PC-3 (cell line): ENCODE measurements at places on chromosomes 13 and 19. TPM values are rescaled to one million over a fixed set of nuclear protein-coding genes. Genes with fewer than 3 reads are reported as not detected.

DNA sequence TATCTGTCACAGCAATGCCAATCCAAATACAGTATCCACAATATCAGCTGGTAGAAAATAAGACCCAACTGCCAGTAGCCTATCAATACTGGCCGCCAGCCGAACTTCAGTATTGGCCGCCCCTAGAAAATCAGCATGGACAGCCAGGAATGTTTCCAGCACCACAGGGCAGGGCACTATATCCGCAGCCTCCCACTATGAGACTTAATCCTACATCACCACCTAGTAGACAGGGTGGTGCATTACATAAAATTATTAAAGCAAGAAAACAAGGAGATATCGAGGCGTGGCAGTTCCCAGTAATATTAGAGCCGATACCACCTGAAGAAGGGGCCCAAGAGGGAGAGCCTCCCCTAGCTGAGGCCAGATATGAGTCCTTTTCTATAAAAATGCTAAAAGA lies 111.3 kb downstream of the ZNF486 start:
- no peak overlapping the region for H3K27ac ChIP-seq
- H3K4me1 ChIP-seq: no peaks in the 10 kb centered on the region
- no peaks in the 10 kb centered on the region for H3K36me3 ChIP-seq
- H3K27me3 ChIP-seq: no peaks in the 10 kb centered on the region
- no peak overlapping the region for H3K4me3 ChIP-seq

CELF5 gene
- 0.44 and 0.75 TPM in 2 replicates for total RNA-seq

HCN2 gene
- total RNA-seq: 0.04 and 0.46 TPM in 2 replicates

- H3K36me3 ChIP-seq: no peaks in the 10 kb centered on the region
- H3K27me3 ChIP-seq: no peaks in the 10 kb centered on the region
- no peak overlapping the region for H3K27ac ChIP-seq
- no peak for DNase-seq
Observed at GRCh38 chr13:40148101-40148500, 492.6 kb downstream of the COG6 start.

DNA sequence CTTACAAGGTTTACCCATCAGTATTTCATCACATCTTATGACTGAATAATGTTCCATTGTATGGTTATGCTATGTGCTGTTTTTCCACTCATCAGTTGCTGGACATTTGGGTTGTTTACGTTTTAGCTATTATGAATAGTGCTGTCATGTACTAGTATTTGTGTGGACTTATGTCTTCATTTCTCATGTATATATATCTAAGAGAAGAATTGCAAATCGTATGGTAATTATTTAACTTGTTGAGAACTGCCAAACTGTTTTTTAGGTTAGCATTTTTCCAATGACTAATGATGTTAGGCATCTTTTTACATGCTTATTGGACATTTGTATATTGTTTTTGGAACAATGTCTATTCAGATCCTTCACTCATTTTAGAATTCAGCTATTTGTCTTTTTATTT lies 368.3 kb downstream of the LMO7 start:
- peaks cover 6% of the 10 kb centered on the region for H3K4me1 ChIP-seq
- H3K4me3 ChIP-seq: no peak overlapping the region
- H3K27me3 ChIP-seq: no peaks in the 10 kb centered on the region
- H3K36me3 ChIP-seq: no peaks in the 10 kb centered on the region
- H3K27ac ChIP-seq: no peak overlapping the region
- DNase-seq: no peak

- no peak overlapping the region for H3K27ac ChIP-seq
- H3K27me3 ChIP-seq: no peaks in the 10 kb centered on the region; the same call in 1 of the 2 replicates
- H3K4me1 ChIP-seq: no peaks in the 10 kb centered on the region
- no peak for DNase-seq
- H3K36me3 ChIP-seq: no peaks in the 10 kb centered on the region
Observed at GRCh38 chr13:76216729-76217128, 580.6 kb downstream of the LMO7 start.

DNA sequence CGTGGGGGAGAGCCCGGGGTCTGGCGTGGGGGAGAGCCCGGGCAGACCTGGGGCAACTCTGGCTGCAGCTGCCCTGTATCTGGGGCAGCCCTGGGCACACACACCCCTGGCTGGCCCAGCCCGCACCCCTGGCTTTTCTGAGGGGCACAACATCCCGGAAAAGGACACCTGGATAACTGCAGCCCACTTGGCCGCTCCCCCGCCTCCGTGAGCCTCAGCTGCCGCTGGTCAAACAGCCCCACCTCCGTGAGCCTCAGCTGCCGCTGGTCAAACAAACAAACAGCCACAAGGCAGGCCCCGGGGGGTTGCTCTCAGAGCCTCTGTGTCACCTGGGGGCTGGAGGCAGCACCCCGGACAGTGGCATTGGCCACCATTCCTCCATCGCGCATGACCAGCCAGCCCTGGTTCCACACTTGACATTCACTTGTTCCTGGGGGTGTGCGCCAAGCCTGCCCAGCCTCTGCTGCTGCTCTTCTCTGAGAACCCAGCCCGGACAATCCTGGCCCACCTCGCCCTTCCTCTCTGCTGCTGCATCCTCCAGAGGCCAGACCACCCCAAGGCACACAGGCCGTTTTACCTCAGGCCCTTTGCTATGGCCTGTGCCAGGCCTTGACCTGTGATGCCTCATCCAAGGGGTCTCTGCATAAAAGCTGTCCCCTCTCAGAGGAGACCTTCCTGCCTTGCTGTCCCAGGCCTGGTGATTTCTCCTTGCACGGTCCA lies 19.9 kb downstream of the CEBPG start:
- no peaks in the 10 kb centered on the region for H3K27me3 ChIP-seq
- H3K27ac ChIP-seq: no peak overlapping the region
- no peak overlapping the region for H3K4me3 ChIP-seq
- H3K4me1 ChIP-seq: no peaks in the 10 kb centered on the region

DNA sequence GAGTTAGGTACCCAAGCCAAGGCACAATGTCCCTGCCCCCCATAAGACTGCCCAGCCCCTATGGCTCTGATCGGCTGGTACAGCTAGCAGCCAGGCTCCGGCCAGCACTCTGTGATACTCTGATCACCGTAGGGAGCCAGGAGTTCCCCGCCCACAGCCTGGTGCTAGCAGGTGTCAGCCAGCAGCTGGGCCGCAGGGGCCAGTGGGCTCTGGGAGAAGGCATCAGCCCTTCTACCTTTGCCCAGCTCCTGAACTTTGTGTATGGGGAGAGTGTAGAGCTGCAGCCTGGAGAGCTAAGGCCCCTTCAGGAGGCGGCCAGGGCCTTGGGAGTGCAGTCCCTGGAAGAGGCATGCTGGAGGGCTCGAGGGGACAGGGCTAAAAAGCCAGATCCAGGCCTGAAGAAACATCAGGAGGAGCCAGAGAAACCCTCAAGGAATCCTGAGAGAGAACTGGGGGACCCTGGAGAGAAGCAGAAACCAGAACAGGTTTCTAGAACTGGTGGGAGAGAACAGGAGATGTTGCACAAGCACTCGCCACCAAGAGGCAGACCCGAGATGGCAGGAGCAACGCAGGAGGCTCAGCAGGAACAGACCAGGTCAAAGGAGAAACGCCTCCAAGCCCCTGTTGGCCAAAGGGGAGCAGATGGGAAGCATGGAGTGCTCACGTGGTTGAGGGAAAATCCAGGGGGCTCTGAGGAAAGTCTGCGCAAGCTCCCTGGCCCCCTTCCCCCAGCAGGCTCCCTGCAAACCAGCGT lies 3.0 kb upstream of the KMT2B start:
- no peak overlapping the region for H3K4me3 ChIP-seq
- no peak overlapping the region for H3K27ac ChIP-seq
- no peaks in the 10 kb centered on the region for H3K27me3 ChIP-seq
- DNase-seq: no peak
- H3K4me1 ChIP-seq: peaks cover 20% of the 10 kb centered on the region; the same call in 1 of the 2 replicates

GRCh38 chr13:56457535-56458190 lies 683.1 kb upstream of the PRR20A start:
- no peak overlapping the region for H3K4me3 ChIP-seq
- no peak overlapping the region for H3K27ac ChIP-seq
- no peaks in the 10 kb centered on the region for H3K36me3 ChIP-seq
- DNase-seq: no peak
- no peaks in the 10 kb centered on the region for H3K4me1 ChIP-seq

DNA sequence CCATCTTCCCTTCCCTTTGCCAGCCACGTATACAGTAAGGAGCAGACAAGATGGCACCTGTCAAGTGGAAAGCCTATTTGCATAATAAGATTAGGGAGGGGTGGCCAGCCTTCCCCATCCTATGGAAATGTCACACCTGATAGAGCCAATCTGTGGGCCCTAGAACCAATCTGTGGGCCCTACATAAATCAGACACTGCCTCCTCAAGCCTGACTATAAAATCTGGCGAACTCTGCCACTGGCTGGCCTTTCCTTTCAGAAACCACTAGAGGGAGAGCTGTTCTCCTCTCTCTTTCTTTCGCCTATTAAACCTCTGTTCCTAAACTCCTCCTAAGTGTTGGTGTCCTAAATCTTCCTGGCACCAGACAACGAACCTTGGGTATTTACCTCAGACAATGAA lies 231.5 kb upstream of the KLHL1 start:
- H3K27me3 ChIP-seq: no peaks in the 10 kb centered on the region
- no peaks in the 10 kb centered on the region for H3K4me1 ChIP-seq
- H3K36me3 ChIP-seq: no peaks in the 10 kb centered on the region
- no peak overlapping the region for H3K4me3 ChIP-seq
- H3K27ac ChIP-seq: no peak overlapping the region

DNA sequence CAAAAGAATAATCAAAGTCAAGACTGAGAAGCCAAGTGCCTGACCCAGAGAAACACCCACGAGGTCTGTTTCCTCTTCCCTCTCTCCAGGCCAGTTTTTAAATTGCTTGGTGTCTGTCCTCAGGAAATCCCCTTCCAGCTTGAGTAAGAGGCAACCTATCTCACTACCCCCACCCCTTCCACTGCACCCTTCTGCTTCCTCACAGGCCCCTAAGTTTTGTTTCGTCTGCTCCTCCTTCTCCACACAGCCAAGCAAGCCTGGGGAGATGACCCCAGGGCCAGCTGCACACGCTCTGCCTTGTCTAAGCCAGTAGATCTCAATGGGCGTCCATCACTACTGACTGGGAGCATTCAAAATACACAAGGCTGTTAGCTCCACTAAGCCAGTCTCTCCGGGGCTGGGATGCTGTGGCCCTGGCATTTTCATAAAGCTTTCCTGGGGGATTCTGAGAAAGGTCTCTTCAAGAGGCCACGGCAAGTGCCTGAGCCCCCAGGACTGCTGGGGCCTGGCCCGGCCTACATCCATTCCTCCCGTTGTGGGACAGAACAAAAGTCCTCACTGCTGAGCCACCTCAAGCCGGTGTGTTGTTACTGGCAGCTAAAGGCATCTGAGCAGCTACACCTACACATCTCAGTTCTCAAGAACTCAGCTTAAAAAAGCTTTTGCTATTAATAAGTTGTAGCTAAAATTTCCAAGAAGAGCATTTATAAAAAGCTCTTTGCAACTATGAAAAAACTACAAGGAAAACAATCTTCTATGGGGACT lies 14.9 kb upstream of the IL4I1 start:
- H3K4me1 ChIP-seq: no peaks in the 10 kb centered on the region
- no peak overlapping the region for H3K4me3 ChIP-seq
- no peak overlapping the region for H3K27ac ChIP-seq
- peaks cover 72% of the 10 kb centered on the region for H3K36me3 ChIP-seq
- no peak for DNase-seq

HRC gene
- total RNA-seq: not detected in 2 replicates

TMEM221 gene
- total RNA-seq: 1.7 and 3.0 TPM in 2 replicates

GRCh38 chr13:80338781-80339562 lies 2.0 kb downstream of the SPRY2 start:
- peak overlapping the region; percentile 99 for H3K4me3 ChIP-seq
- peaks cover 18% of the 10 kb centered on the region for H3K36me3 ChIP-seq
- peaks cover 36% of the 10 kb centered on the region for H3K4me1 ChIP-seq
- H3K27ac ChIP-seq: peak overlapping the region; percentile 91

GRCh38 chr13:106919638-106920037 lies 351.7 kb upstream of the ARGLU1 start:
- H3K27me3 ChIP-seq: peaks cover 9% of the 10 kb centered on the region
- H3K4me3 ChIP-seq: no peak overlapping the region
- no peaks in the 10 kb centered on the region for H3K36me3 ChIP-seq
- no peaks in the 10 kb centered on the region for H3K4me1 ChIP-seq

DNA sequence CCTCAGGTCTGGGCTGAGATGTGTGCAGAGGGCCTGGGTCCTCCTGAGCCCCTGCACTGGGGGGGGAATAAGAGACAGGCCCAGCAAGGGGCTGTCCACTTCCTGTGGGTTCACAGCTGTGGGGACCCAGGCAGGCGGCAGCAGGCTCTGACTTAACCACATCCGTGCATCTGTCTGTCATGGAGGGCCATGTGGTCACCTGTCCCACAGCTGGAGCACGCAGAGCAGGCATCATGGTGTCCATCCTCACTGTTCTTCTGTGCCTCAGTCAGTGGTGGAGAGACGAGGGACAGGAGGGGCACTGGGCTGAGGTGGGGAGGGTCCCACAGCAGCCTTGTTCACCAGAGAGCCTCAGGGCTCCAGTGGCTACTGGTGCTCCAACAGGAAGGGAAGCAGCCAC lies 16.3 kb upstream of the KIR3DL3 start:
- peaks cover 22% of the 10 kb centered on the region for H3K27me3 ChIP-seq
- DNase-seq: no peak
- H3K36me3 ChIP-seq: no peaks in the 10 kb centered on the region
- H3K4me3 ChIP-seq: no peak overlapping the region

METTL21C gene
- not detected in 2 replicates for total RNA-seq

ZSCAN22 gene
- total RNA-seq: 4.0 and 4.3 TPM in 2 replicates

DNA sequence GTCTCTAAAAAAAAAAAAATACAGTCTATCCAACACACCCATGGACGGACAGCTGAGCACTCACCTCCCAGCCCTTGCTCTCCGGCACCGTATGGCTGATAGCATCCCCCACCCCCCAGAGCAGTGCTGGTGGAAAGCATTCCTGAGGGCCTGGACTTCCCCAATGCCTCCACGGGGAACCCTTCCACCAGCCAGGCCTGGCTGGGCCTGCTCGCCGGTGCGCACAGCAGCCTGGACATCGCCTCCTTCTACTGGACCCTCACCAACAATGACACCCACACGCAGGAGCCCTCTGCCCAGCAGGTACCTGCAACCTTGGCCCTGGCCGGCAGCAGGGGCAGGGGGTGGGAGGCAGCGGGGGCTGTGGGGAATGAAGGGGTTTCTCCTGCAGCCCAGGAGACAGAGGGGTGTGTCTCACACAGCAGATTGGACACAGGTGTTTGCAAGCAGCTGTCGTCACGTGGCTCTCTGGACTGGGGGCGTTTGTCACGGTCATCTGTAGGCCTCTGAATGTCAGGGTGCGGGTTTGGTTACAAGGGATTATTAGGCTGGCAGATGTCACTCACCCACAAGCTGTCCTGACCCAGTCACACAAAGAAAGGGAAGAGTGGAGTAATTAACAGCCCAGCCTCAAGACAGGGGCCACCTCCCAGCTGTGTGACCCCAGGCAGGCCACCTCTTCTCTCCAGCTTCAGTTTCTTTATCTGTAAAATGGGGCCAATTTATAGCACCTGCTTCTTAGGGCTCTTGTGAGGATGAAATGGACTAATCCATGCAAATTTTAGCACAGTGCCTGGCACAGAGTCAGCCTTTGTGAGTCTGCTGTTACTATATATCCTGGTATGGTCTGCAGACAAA lies 19.3 kb downstream of the PLD3 start:
- H3K36me3 ChIP-seq: no peaks in the 10 kb centered on the region
- no peak overlapping the region for H3K4me3 ChIP-seq
- no peaks in the 10 kb centered on the region for H3K27me3 ChIP-seq
- no peak overlapping the region for H3K27ac ChIP-seq

C2CD4C gene
- 0.29 TPM in 2 replicates for total RNA-seq
